Body of pancreas (tissue), 4 donors: ENCODE measurements at places on chromosomes 11 and 22. TPM values are rescaled to one million over a fixed set of nuclear protein-coding genes. Genes with fewer than 3 reads are reported as not detected.

The OR52A5 gene
- not detected for total RNA-seq

DNA sequence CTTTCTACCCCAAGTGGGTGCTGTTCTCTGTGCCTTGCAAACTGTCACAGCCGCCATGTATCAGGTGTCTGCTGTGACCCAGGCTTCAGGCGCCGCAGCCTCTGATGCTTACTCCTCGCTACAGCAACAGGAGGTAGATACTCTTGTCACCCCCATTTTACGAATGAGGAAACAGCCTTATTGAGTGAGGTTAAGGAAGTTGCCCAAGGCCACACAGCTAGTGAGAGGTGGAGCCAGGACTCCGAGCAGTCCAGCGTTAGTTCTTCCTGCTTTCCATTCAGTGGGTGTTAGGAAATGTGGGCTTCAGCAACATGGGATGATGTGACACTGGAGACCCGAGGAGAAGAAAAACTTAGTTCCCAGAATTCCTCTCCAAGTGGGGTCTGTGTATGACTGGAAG, 14.3 kb downstream of the RNF215 start:
- H3K27me3 ChIP-seq, result no peaks in the 10 kb centered on the region
- H3K4me3 ChIP-seq, result no peak overlapping the region
- no peaks in the 10 kb centered on the region for H3K36me3 ChIP-seq
- no peaks in the 10 kb centered on the region for H3K4me1 ChIP-seq

The SRRD gene
- total RNA-seq, result 7.5 TPM

The OR2D2 gene
- total RNA-seq, result not detected

GRCh38 chr11:116930177-116930576, 92.8 kb upstream of the APOA1 start:
- no peak for DNase-seq
- peak overlapping the region; percentile 22 for H3K27ac ChIP-seq
- H3K36me3 ChIP-seq, result no peaks in the 10 kb centered on the region
- H3K4me1 ChIP-seq, result peaks cover 18% of the 10 kb centered on the region
- H3K27me3 ChIP-seq, result no peaks in the 10 kb centered on the region

DNA sequence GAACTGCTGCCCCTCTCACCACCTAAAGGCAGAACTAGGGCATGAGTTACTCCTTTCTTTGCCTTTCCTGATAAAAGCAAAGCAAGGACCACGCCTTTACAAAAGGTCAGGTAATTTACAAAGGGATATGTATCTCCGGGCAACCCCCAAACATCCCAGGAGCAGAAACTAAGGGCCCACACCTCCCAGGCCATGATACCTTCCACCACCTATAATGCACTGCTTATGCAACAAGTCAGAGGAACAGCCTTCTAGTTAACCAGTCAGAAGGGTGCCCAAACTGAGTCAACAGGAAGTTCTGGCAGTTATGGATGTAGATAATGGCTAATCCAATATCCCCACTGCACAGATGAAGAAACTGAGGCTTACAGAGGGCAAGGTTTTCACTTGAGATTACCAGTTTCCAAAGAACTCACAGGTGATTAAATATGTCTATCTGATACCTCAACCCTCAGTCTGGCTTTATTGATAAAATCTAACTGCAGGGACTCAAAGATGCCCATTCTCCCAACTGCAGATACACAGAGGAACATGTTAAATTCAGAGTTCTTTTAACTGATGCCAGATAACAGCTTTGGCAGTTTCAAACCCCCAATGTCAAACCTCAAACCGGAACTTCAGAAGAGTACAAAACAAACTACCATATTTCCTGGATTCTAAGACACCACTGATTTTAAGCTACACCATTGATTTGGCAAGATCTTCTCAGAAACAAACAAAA, 16.8 kb upstream of the CASTOR1 start:
- H3K36me3 ChIP-seq, result no peaks in the 10 kb centered on the region
- no peaks in the 10 kb centered on the region for H3K27me3 ChIP-seq
- no peak overlapping the region for H3K4me3 ChIP-seq
- H3K27ac ChIP-seq, result peak overlapping the region; percentile 67
- DNase-seq, result no peak
